ENCODE measurements at places on chromosomes 12 and 14.

- no peak for DNase-seq
Measured at GRCh38 chr12:76781321-76781720, 17.4 kb downstream of the ZDHHC17 start.

- no peak for DNase-seq
Measured at GRCh38 chr12:26822026-26822425, 11.0 kb downstream of the ITPR2 start.

GRCh38 chr14:38867561-38868150, 235.4 kb downstream of the SEC23A start:
- peak; percentile 21 for DNase-seq

DNA sequence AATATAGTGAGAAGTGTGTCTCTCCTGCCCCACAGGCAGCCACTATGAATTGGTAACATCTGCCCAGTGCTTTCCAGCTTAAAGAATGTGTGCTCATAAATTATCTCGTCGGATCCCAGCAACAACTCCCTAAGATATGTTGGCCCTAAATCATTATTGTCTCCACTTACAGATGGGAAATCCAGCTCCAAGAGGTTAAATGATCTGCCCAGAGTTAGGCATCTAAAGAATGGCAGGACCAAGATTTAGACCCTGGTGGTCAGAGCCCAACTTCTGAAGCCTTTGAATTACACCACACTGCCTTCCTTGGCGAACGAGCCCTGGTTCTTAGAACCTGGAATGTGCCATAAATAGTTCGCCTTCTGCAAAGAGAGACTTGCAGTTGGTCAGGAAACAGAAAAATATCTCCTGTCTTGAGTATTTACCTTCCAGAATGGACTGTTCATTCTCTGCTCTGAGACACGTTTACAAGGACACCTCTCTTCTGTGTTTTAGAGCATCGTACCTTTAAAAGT, 20.1 kb upstream of the PLEK2 start:
- no peak for DNase-seq

DNA sequence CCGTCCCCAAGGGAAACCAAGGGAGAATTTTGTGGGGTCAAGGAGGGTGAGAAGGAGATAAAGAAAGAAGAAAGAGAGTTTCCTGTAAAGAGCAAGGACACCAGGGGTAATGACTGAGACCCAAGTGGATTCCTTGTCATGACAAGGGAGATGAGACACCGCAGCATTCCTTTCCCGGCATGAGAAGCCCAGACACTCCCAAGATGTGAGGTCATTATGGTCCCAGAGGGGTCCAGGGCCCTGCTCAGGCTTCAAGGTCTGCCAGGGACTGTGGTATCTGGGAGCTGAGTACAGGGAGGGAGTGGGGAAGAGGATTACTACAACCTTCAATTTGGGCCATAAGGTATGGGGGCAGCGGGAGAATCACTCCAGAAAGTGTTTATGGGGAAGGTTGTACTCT, 58.1 kb downstream of the SPTB start:
- DNase-seq: no peak

DNA sequence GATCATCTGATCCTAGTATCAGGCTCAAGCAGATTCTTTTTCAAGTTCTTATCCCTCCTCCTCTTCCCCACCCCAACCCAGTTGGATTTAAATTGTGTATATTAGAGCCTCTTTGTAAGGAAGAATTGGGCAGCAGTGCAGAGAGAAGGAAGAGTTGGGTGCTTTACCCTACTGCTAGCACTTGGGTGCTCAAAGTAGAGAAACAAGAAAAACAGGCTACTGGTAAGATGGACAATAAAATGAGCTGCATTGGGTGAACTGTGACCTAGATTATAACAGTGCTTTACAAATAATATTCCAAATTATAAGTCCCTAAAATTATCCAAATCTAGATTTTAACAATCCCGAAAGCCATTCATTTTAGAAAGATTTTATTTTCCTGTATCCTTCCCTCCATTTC, 363.4 kb upstream of the GARIN6 start:
- DNase-seq: no peak

- no peak for DNase-seq
Measured at GRCh38 chr12:79933532-79934264, 1.2 kb downstream of the PPP1R12A start.

DNA sequence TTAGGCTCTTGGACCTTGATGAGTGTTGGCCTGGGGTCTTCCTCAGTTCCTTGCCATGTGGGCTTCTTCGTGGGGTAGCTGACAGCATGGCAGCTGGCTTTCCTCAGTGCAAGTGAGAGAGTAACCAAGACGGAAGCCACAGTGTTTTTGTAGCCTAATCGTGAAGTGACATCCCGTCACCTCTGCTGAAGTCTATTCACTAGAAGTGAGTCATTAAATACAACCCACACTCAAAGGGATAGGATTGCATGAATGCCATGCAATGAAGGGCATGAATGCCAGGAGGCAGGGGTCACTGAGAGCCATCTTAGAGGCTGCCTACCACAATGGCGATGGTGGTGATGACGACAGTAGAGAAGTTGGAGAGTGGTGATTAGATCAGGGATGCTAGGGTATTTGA, 13.5 kb upstream of the ASIC1 start:
- no peak for DNase-seq

- no peak for DNase-seq
Measured at GRCh38 chr14:73753887-73754795, 40.0 kb upstream of the PNMA1 start.

DNA sequence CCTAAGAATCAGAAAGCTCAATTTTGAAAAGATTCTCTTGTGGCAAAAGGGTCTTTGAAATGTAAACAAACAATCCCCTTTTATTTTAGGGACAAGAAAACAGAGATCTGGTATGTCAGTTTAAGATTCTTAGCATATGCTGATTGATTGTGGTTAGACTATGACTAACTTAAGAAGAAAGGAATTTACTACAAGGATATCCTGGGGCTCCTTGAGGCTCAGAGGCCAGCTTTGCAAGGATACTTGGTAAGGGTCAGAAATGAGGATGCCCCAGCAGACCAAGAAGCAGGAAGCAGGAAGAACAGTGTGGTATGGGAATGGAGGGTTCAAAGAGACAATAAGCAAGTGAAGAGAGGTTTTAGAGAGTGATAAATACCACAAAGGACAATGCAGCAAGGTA, 474.6 kb downstream of the ETNK1 start:
- DNase-seq: no peak

DNA sequence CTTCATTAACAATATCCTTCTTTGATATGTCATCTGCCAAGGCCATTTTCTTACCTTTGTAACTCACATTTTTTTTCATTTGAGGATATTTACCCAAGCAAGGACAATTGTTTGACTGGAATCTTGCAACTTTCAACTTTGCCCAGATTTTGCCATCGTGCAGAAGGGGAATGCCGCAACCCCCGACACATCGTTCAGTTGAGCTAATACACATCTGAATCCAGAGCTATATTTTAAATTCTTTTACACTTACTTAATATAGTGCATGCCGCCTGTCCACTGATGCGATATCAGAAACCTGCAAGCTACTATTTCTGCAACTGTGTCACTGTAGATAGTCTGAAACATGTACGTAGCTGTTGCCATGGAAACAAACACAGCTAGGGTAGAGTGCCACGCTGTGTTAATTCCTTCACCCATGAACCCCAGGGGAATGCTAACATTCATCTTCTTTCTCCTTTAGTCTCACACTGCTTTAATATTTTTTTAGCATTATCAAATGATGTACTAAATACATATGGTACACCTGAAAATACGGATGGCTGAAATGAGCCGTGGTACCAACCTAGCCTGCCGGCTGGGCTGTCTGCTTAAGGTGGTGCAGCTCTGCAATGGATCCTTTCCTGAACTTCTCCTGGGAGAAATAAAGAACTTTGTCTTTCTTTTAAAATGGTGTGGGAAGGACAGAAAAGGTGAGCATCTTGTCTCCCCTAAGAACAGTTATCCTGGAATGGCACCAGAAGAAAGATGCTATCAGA, 77.0 kb upstream of the FOXN3 start:
- DNase-seq: no peak

DNA sequence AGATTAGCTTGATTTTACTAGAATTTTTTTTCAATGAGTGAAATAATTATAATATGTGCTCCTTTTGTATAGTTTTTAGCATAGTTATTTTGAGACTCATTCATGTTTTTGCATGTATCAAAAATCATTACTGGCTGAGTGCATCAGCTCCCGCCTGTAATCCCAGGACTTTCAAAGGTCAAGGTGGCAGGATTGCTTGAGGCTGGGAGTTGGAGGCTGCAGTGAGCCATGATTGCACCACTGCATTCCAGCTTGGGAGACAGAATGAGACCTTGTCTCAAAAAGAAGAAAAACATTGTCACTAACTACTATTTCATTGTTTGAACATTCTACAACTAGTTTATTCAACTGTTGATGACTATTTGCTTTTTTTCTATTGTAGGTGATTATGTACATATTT, 802.7 kb downstream of the SLC16A7 start:
- no peak for DNase-seq

GRCh38 chr14:34222867-34223266, 239.2 kb downstream of the SPTSSA start:
- DNase-seq: no peak

DNA sequence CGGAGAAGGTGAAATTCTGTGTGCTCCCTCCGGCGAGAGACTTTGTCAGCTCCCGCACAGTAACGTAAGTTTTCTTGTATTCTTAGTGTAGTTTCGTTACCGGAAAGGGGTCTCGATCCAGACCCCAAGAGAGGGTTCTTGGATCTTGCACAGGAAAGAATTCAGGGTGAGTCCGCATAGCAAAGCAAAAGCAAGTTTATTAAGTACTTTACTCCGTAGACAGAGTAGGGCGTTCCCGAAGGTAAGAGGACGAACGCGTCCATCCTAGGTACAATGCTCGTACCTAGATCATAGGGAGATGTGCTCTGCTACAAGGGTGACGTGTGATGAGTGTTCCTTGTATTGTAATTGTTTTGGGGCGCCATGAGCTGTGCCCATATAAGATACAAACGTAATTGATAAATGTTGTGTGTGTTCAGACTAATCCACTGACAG, 293 bp downstream of the IFI27L1 start:
- DNase-seq: no peak

DNA sequence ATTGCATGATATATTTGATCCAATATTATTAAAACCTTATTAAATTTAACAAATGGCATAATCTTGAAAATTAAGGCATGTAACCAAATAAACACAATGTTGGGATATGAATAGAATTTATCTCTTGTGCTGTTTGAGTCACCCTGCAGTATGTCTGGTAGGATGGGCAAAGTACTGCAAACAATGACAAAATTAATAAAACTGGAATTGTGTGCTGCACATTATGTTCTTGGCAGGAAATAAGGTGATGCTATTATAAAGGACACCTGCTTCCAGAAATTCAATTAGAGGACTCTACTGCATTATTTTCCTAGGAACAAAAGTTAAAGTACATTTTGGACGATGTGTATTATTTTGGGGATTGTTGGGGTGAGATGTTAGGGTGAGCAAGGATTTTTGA, 132.7 kb downstream of the PPFIA2 start:
- DNase-seq: no peak

DNA sequence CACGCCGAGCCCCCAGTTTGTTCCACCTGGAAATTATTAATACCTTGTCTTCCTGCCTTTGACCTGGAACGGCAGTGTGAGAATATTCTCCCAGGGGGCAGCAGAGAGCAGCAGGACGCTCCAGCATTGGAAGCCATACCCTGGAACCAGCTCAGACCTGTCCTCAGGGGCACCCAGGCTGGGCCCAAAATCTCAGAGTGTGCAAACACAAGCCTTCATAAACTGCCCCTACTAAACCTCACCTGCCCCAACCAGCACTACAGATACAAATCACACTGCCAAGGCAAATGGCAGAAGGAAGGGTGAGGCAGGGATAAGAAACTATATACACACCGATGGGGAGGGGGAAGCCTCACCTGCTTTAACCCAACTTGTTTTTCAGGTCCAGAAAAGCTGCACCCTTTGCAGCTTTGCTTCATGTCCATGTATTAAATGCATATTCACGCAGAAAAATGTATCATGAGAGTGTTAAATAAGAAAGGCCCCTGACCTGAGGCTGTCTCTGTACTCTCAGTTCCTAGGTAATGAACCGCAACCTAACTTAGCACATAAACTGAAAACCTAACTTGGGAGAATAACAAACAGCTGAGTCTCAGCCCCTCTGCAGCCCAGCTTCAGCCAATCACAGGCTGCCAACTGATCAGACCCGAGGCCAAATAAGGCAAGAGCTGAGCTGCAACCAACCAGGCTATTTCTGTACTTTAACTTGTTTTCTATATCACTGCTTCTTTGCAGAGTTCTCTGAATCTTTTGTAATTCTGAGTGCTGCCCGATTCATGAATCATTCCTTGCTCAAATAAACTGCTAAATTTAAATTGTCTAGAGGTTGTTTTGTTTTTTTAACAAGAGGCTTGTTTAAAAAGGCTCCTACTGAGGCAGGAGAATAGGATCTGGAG, 130.1 kb downstream of the SPTSSA start:
- DNase-seq: peak; percentile 37

DNA sequence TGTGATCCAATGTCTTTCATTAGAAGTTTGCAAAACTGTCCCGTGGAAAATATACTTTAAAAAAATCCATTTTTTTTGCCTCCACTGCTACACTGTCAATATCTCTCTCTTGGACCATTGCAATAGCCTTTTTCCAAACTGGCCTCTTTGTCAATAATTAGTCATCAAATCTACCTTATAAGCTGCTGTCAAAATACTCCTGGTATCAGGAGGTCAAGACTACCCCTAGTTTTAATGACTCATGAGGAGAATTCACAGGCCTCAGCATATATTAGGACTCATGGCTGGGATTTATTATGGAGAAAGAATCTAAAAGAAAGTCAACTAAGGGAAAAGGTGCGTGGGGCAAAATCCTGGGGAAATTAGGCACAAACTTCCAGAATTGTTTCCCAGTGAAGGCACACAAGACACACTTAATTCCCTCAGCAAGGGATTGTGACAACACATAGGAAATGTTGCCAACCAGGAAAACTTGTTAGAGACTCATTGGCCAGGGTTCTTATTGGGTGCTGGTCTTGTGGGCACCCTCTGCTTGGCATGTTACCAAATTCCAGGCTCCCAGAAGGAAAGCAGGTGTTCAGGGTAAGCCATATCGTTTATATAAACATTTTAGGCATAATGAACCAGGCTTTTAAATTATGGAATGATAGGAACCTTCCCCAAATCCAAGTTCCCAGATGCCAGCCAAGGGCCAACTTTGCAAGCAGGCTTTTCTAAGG, 56.1 kb downstream of the TMEM117 start:
- no peak for DNase-seq

- peak; percentile 9 for DNase-seq
Measured at GRCh38 chr14:102592763-102593060, 263 bp downstream of the RCOR1 start.

DNA sequence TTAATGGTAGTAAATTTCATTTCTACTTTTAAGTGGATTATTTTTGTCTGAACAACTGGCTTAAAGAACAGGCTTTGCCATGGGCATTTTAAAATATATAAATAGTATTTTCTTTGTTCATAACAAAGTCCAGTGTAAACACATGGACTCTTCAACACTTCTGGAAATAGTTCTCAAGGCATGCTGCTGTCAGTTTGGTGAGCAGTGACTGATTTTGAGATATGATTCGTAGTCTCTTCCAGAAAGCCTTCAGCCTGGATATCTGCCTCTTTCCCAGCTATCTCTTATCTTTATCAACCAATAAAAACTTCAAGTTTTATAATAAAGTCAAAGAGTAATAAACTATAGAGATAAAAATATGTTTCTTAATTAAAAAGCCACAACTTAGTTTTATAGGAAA, 110.7 kb downstream of the NAV3 start:
- DNase-seq: no peak
